ENCODE measurements at places on chromosomes 3 and 15. TPM values are rescaled to one million over a fixed set of nuclear protein-coding genes. Genes with fewer than 3 reads are reported as not detected.

WNT7A gene
- total RNA-seq: 6.5 TPM

DNA sequence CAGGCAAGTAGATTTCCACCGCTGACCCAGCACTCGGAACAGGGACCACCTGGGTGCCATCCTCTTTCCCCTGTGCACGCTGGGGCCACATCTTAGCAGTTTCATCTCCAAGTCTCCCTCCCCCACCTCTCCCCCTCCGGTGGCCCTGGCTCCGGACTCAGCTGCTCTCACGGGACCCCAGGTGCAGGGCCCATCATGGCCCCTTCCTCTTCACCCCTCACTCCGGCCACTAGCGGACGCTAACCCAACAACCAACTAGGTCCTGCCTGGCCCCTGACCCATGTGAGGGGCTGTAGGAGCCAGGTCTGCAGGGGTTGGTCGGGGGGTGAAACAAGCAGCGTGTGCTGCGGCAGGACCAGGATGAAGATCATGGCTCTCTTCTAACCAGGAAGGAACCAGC lies 31.3 kb upstream of the IQSEC1 start:
- H3K27ac ChIP-seq: no peak overlapping the region
- no peaks in the 10 kb centered on the region for H3K4me1 ChIP-seq
- no peak overlapping the region for H3K4me3 ChIP-seq
- no peak for DNase-seq
- H3K36me3 ChIP-seq: no peaks in the 10 kb centered on the region

GRCh38 chr3:146431240-146431639 lies 38.1 kb downstream of the PLSCR2 start:
- H3K4me3 ChIP-seq: no peak overlapping the region
- no peak overlapping the region for H3K27ac ChIP-seq
- no peak for DNase-seq
- H3K4me1 ChIP-seq: no peaks in the 10 kb centered on the region
- no peaks in the 10 kb centered on the region for H3K27me3 ChIP-seq

DNA sequence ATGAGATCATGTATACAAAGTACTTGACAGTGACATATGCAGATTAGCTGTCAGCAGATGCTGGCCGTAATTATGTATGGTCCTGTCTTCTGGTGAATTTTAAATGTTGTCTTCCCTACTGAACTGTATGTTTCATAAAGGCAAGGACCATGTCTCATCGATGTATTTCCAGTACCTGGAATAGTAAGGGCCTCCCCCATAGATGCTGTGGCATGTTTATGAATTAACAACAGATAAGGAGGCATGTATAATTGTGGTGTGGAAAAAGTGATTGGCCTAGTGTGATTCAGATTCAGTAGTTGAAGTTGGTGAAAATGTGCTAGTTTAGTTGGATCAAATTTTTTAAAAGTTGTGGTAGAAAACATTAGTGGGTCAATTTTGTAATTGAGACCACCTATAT lies 202.7 kb upstream of the SLC2A2 start:
- no peak for DNase-seq
- H3K27ac ChIP-seq: no peak overlapping the region
- H3K4me1 ChIP-seq: no peaks in the 10 kb centered on the region
- H3K4me3 ChIP-seq: no peak overlapping the region

GRCh38 chr3:152120601-152121269 lies 148.0 kb upstream of the MBNL1 start:
- H3K27me3 ChIP-seq: no peaks in the 10 kb centered on the region
- H3K27ac ChIP-seq: no peak overlapping the region
- H3K4me3 ChIP-seq: no peak overlapping the region
- DNase-seq: no peak
- no peaks in the 10 kb centered on the region for H3K4me1 ChIP-seq

LNP1 gene
- total RNA-seq: 2.0 TPM

SUCNR1 gene
- total RNA-seq: 2.9 TPM

ADAM10 gene
- total RNA-seq: 74.8 TPM

RARB gene
- 4.4 TPM for total RNA-seq

- no peaks in the 10 kb centered on the region for H3K36me3 ChIP-seq
- H3K4me1 ChIP-seq: no peaks in the 10 kb centered on the region
- H3K27me3 ChIP-seq: no peaks in the 10 kb centered on the region
- no peak overlapping the region for H3K27ac ChIP-seq
Observed at GRCh38 chr3:16860234-16860633, 24.5 kb upstream of the PLCL2 start.
